Gastrocnemius medialis (tissue), 4 donors: ENCODE measurements at places on chromosomes 3 and 15. TPM values are rescaled to one million over a fixed set of nuclear protein-coding genes. Genes with fewer than 3 reads are reported as not detected.

The CLDN1 gene
- total RNA-seq: 1.00 TPM

The GOLGA8J gene
- total RNA-seq: not detected

The DNAJC13 gene
- 25.1 TPM for total RNA-seq

DNA sequence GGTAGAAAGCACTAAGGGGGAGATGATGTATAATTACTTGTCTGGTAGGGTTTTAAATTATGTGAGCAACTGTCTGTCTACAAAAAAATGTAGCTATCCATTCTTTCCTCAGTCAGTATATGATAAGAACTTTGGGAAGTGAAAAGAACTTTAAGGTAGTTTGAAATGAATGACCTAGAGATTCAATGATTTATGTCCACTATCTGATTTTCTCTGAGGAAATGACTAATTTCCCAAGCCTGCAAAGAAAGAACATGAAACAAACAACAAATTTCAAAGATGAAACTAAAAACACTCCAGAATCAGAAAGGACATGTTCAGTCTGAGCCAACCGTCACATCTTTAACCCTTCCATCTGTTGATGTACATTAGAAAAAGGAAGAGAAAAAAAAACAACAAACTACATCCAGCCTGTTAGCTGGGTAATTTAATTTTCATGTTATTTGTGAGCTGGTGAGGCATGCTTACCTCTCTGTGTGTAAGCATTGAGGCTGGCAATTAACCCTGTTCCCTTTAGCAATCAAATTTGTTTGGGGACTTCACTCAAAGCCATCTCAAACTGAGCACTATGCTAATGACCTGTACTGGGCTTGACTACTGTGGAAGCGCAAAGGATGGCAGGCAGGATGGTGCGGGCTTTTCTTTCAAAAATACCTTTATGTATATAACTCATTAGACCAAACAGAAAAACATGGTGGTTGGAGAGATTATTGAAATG is 220.1 kb downstream of the TUSC7 start:
- H3K27me3 ChIP-seq: no peaks in the 10 kb centered on the region
- no peaks in the 10 kb centered on the region for H3K36me3 ChIP-seq
- no peak overlapping the region for H3K4me3 ChIP-seq
- no peak overlapping the region for H3K27ac ChIP-seq
- no peaks in the 10 kb centered on the region for H3K4me1 ChIP-seq

The CCR4 gene
- not detected for total RNA-seq

The FAM98B gene
- 3.9 TPM for total RNA-seq

GRCh38 chr15:48493084-48493762 is 152.3 kb downstream of the FBN1 start:
- no peak overlapping the region for H3K4me3 ChIP-seq
- H3K27ac ChIP-seq: peak overlapping the region; percentile 19
- H3K27me3 ChIP-seq: no peaks in the 10 kb centered on the region
- DNase-seq: no peak
- no peaks in the 10 kb centered on the region for H3K4me1 ChIP-seq
